ENCODE measurements at places on chromosomes 5 and 9. TPM values are rescaled to one million over a fixed set of nuclear protein-coding genes. Genes with fewer than 3 reads are reported as not detected.

Gene PCDHAC2
- total RNA-seq = 1.1 TPM

DNA sequence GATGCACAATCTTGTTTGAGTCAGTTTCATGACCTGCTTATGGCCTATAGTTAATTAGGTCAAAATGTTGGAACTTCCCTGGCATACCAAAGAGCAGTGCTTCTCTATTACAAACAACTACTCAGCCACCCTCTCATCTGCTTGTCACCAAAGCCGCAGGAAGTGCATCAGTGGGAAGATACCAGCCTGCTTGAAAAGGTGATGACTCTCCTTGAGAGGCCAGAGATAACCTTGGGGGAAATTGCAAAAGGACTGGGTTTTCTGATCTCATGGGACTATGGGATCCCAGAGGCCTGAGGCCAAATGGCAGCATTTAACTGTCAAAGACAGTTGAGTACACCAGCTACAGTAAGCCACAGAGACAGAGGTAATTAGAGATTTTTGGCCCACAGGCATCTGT lies 69.9 kb downstream of the C9orf57 start:
- no peak for DNase-seq

DNA sequence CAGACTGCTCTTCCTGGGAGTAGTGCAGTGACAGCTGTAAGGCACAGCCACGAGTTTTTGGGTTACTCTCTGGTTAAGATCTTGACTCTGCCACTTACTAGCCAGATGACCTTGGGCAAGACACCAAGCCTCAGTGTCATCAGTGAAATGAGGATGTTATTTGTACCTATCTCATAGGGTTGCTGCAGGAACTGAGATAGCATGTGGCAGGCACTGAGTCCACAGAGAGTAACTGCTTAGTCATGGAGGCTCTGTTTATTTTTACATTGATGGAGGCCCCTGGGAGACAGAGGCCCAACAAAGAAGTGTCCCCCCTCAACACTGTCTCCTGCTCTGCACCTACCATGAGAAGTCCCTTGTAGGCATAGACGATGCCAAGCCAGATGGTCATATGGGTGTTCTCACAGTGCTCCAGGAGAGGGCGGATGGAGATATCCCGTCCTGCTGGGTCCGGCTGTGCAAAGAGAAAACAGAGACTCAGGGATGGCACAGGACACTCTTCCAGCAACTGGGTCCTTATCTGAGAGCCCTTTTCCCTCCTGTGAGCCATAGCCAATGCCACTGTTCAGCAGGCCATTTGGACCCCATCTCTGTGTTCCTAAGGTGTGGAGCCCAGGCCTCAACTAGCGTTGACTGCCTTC lies 55.4 kb upstream of the TBC1D2 start:
- DNase-seq = no peak

- no peak for DNase-seq
These were observed 69.9 kb downstream of the STK10 start for GRCh38 chr5:172117977-172118701.

Gene PCDHGC4
- 1.8 TPM for total RNA-seq

Gene SLC27A6
- 46.3 TPM for total RNA-seq
